ENCODE measurements at places on chromosomes 1 and 21.

DNA sequence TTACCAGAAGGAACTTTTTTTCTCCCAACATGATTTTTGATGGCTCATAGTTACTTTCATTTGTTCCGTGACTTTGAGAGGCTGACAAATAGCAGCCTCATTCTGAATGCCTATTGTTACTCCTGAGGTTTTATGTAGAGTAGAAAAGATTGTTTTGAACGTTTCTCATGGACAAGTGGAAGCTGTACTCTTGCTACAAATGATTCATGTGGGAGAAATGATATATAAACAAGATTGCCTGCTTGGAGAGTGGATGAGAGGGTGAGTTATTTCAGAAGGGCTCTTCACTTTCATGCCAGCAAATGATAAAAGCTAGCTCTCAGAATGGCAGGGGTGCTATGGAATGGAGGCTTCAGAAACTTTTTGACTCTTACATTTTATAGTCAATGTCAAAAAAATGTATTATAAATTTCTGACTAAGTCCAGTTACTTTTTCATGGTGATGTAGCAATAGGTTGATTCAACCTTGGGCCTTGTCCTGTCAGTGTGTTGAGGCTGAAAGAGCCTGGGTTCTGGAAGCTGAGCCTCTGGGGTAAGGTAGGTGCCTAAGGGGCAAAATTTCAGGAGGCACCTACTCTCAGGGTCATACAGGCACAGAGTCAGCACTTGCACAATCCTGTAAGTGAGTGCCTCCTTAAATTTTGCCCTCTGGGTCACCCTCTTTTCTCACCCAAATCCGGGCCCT lies 19.4 kb downstream of the JUN start:
- no peak for DNase-seq

- no peak for DNase-seq
Observed at GRCh38 chr1:231844986-231845502, 218.5 kb downstream of the DISC1 start.

DNA sequence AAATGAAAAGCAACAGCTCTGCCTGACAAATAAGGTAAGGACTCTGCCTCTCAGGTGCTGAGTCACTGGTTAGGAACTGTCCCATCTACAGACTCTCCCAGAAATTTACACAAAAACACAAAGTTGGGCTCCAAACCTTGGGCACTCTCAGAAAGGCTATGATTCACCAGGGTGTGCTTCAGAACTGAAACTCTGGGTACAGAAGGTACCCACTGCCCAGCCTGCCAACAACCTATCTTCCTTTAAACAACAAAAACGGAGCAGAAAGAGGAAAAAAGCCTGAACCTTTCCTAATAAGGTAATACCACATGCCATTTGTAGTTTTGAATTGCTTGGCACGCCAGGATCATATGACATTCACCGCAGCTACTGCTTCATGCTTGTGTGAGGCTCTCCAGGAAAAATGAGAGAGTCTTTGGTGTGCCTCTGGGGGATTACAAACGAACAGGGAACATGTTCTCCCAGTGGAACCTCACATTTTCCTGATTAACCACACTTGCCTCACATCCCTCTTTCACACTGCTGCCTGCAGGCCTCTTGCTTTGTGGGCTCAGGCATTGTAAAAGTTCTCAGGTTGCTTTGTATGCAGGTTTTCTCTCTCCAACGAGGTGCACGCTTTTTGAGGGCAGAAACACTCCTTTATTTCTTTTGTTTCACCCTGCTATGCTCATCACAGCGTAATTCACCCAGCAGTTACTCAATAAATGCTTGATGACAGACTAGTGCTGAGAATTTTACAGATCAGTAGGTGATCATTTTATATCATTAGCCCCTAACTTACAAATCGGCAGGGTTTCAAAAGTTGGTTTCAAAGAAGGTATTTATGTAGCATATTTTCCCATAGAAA lies 65.1 kb downstream of the GADD45A start:
- no peak for DNase-seq

- DNase-seq, result no peak
Observed at GRCh38 chr1:78121710-78122109, 75.9 kb downstream of the GIPC2 start.

Data from occipital lobe (tissue), 3 donors.